SK-N-SH (cell line): ENCODE measurements at places on chromosomes 12 and 14.

GRCh38 chr12:47839214-47839876 is 19.6 kb upstream of the HDAC7 start:
- DNase-seq: no peak

DNA sequence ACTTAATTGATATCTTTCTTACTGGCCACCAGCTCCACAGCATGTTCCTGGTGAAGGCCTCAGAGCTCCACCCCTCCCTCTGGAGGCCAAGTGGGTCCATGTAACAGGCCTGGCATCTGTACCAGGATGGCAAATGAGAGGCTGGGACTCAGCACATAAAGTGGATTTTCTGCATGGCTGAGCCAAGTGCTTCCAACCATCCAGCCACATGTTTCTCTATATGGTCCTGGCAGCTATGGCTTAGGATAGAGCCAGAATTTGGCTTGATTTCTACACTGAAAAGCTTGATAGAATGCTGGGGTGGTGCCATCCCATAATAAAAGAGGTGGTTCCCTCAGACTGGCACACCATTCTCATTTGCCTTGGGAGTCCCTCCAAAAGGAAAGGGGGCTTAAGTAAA is 94.1 kb downstream of the PAX9 start:
- no peak for DNase-seq

DNA sequence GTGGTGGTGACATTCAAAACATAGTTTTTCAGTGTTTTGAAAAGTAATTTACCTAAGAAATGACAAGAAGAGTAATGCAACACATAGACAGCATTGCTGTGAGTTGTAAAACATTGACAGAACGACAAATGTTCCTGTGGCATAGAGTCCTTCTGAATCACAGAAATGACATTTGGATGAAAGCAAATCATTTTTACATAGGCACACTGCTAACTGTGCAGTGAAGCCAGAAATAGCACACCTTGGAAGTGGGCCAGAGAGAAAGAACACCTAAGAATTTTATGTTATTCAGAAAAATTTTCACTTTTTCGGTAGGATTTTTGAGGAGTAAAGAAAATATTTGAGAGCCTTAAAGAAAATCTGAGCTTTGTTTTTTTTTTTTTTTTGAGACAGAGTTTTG is 100.6 kb downstream of the ANO4 start:
- no peak for DNase-seq

DNA sequence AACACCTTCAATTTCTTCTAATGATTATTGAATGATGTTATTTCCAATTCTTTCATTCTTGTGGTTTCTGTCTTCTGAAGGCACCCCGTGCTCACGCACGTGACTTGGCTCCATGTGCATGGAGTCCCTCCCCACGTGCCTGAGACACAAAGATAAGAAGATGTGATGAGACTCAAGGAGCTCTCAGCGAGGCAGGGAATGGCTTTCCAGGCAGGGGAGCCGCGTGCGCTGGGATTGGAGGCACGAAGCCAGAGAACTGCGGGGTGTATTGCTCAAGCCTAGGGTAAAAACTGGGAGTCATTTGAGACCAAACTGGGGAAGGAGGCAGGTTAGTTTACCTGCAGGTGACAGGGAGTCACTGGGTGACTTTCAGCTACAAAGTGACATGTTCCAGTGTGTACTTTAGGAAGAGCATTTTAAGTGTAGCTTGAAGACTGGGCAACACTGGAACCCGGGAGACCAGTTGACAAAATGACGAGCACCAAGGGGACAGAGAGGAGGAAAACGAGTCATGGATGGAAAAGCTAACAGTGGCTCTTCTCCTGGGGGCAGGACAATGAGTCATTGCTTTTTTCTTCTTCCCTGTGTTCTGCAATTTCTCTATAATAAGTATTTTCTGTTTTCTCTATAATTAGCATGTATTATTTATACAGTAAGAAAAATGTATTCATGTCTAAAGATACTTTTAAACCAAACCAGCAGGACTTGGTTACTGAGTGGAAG is 311.7 kb upstream of the FKBP4 start:
- DNase-seq: no peak

- peak; percentile 55 for DNase-seq
Measured at GRCh38 chr12:6367065-6367968, 8.0 kb downstream of the SCNN1A start.

DNA sequence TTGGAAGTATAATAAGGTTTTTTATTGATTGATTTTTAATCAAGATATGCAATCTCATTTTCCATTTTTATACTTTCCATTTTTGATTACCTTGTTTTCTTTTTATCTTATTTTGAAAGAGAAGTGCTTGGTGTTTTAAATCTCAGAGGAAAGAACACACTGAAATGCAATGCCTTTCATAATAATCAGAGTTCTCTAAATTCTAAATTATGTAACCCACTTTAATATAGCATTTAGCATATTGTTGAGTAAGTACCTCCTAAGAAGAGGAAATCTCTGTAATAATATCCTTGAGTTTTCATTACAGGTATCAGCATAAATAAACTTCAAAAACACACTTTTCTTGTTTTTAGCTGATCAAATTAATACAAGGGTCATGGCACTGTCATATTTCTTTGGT is 96.9 kb downstream of the GTF2A1 start:
- no peak for DNase-seq

DNA sequence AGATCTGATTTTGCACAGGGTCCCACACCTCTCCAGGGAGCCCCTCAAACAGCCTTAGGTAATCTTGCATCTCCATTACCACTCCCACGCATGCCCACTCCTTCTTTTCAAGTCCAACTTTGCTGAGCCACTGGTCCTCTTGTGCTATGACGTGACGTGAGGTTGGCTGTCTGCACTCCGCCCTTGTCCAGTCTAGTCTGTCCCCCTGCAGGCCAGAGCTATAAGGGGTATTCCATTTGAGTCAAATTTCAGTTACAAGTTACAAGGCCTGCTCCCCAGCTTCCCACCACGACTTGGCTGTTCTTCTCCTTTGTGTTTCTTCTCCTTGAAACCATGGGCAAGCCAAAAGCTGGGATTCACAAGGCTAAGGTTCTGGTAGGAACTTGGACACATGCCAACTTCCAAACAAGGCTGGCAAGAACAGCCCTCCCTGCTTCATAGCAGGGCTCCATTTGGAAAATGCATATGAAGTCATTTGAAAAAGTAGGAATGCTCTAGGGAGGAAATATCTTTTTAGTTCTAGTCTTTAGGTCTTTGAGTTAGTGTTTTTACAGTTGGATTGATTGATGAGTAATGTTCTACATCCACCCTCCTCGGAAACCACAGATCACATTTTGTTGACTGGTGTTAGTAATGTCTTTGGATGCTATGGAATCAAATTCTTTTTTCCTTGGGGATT is 49.1 kb downstream of the KCNA1 start:
- no peak for DNase-seq

DNA sequence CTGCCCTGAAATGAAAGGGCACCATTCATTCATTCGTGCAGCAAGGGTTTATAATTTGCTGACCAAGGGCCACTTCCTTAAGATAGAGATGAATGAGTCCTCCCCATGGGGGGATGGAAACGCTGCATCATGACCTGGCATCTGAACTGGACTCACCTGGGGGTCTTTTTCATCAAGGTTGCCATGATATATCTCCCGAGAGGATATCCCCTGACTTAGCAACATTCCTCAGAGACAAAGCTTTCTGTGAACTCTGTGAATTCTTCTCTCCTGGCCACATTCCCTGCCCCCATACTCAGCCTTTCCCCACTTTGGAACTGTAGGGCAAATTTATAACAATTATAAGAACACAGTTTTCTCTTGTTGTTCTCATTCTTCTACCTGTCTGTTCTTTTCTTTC is 30.8 kb downstream of the SRRM4 start:
- no peak for DNase-seq

GRCh38 chr12:95763809-95764253 is 26.7 kb downstream of the NTN4 start:
- no peak for DNase-seq

- peak; percentile 38 for DNase-seq
Measured at GRCh38 chr12:6963016-6963731, 7.3 kb downstream of the PHB2 start.

- no peak for DNase-seq
Measured at GRCh38 chr12:99528478-99528877, 119.1 kb upstream of the GARIN6 start.

- peak; percentile 33 for DNase-seq
Measured at GRCh38 chr12:14239935-14240872, 125.3 kb upstream of the ATF7IP start.

GRCh38 chr12:92634730-92635129 is 68.1 kb upstream of the PLEKHG7 start:
- DNase-seq: no peak

- no peak for DNase-seq
Measured at GRCh38 chr14:100648474-100649172, 61.4 kb upstream of the BEGAIN start.

GRCh38 chr12:26830783-26831551 is 2.0 kb downstream of the ITPR2 start:
- DNase-seq: no peak

- no peak for DNase-seq
Measured at GRCh38 chr12:30003321-30003720, 219.6 kb upstream of the TMTC1 start.

GRCh38 chr12:6200256-6201212 is at the start of gene CD9:
CD9 (plus strand) TSS chr12:6200400; CDS start chr12:6200500, 100 bp downstream.
- peak; percentile 88 for DNase-seq

GRCh38 chr14:102729268-102729667 is 48.0 kb upstream of the TRAF3 start:
- no peak for DNase-seq

GRCh38 chr14:73237219-73237785 is at the start of gene PAPLN:
PAPLN (plus strand) TSS chr14:73237506; CDS start chr14:73239779, 2,273 bp downstream.
- peak; percentile 73 for DNase-seq

DNA sequence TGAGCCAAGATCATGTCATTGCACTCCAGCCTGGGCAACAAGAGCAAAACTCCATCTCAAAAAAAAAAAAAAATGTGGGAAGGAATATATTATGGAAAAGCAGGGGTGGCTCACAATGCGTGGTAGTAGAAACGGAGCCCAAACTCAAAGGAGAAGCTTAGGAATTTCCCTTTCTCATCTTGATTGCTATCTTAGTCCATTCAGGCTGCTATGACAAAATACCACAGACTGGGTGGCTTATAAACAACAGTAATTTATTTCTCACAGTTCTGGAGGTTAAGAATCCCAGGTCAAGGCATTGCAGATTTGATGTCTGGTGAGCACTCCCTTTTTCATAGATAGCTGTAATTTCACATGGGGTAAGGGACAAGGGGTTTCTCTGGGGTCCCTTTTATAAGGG is 153.8 kb upstream of the KRR1 start:
- DNase-seq: no peak

GRCh38 chr14:86015511-86015910 is 485.6 kb downstream of the FLRT2 start:
- no peak for DNase-seq

DNA sequence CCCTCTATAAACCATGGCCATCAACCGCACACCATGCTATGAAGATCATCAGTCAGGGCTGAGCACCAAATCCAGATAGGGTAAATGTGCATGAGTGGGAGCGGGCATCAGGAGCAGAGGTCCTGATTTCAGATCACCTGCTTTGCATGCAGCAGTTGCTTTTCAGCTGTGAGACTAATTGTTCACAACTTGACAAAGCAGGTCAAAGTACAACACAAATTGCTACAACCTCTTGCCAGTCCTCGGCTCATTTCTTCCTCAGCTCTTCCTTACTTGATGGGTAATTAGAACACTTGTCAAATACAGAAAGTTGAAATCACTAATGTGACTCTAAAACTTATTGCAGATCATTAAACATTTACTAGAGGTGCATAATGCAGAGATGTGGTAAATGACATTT is 171.6 kb downstream of the PPM1H start:
- no peak for DNase-seq

- DNase-seq: no peak
Measured at GRCh38 chr12:100391856-100392255, 35.0 kb downstream of the SLC17A8 start.

DNA sequence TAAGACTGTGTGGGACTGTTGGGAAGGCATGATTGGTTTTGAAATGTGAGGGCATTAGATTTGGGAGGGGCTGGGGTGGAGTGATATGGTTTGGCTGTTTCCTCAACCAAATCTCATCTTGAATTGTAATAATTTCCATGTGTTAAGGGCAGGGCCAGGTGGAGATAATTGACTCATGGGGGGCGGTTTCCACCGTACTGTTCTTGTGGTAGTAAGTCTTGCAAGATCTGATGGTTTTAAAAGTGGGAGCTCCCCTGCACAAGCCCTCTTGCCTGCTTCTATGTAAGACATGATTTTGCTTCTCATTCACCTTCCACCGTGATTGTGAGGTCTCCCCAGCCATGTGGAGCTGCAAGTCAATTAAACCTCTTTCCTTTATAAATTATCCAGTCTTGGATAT is 76.6 kb upstream of the PPFIA2 start:
- DNase-seq: no peak

DNA sequence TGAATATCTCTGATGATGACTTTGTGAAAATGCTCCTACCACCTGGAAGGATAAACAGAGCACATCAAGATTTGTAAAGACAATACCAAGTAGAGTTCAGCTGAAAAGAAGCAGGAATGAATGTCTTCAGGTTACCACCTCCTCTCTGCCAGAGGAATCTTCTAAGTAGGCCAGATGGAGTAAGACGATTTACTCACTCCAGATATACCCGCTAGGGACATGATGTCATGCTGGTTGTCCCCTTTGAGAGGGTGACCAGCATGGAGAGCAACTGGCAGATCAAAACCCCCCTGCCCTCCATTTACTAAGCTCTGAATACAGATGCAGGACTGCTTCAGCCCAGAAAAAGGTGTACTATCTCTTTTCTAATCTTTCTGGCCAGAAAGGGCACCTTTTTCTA is 39.3 kb upstream of the HSPB8 start:
- no peak for DNase-seq

GRCh38 chr12:9948606-9949296 is 16.6 kb upstream of the CLEC2A start:
- no peak for DNase-seq

GRCh38 chr12:70948976-70949336 is 28.4 kb upstream of the PTPRR start:
- DNase-seq: no peak

DNA sequence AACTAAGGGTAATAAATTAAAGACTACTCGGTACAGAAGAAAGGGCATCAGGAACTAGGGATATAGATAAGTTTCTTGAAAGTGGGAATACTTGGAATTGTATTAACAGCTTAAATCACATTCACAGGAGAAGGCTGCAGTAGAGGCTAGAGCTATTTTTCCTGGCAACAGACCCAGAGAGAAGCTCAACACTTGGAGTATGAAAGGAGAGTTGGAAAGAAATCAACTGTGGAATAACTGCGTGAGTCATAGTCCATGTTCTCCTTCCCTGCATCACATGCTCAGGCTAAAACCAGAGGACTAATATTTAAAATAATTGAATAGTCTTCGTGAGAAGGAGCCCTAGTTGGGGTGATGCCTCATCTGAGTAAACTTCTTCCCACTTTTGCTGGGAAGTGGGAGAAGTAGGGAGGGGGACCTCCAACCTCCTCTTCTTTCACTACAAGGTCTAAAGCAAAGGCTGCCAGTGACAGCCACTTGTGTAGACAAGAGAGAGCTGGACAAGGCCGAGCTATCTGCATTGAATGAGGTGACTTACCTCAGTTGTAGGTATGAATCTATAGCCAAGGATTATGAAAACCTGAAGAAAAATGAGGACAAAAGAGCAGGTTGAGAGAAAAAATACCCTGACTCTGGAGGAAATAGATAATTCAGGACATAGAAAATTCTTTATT is 32.7 kb downstream of the DYRK2 start:
- DNase-seq: no peak

- DNase-seq: no peak
Measured at GRCh38 chr12:77980782-77981181, 150.1 kb downstream of the NAV3 start.
